Caki2 (cell line): ENCODE measurements at places on chromosomes 2 and 18.

DNA sequence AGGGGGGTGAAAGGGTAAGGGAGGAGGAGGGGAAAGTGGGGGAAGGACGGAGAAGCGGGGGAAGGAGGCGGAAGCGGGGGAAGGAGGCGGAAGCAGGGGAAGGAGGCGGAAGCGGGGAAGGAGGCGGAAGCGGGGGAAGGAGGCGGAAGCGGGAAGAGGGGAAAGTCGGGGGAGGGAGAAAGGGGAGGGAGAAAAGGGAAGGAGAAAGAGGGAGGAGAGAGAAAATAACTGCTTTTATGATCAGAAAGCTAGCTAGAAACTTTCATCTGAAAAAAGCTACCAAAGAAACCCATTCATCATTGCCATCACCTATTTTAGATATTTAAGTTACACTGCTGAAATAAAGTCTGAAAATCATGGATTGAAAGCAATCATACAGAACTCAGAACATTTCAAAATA is 72.5 kb downstream of the USP34 start:
- DNase-seq, result no peak

- DNase-seq, result no peak
Measured at GRCh38 chr2:217900010-217900779, 102.6 kb downstream of the TNS1 start.

DNA sequence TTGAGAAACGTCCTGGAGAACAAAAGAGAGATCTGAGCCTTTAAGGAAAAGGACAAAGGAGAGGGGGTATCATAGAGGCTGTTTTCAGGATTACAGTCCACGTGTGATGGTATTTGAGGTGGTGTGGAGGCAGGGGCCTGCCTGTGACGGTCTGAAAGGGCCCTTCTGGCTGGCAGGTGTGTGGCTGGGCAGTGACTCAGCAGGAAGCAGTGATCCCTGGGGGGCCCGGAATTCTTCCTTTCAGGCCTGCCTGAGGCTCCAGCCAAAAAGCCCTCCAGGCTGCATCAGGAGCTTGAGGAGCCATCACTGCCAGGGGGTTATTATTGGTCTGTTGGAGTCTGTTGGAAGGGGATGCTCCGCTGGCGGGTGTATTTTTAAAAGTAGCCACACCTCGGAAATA is 97.2 kb upstream of the TMEM18 start:
- no peak for DNase-seq

GRCh38 chr2:42369532-42370229 is 8.7 kb upstream of the COX7A2L start:
- no peak for DNase-seq

- DNase-seq, result no peak
Measured at GRCh38 chr2:148526509-148527346, 117.8 kb upstream of the EPC2 start.

DNA sequence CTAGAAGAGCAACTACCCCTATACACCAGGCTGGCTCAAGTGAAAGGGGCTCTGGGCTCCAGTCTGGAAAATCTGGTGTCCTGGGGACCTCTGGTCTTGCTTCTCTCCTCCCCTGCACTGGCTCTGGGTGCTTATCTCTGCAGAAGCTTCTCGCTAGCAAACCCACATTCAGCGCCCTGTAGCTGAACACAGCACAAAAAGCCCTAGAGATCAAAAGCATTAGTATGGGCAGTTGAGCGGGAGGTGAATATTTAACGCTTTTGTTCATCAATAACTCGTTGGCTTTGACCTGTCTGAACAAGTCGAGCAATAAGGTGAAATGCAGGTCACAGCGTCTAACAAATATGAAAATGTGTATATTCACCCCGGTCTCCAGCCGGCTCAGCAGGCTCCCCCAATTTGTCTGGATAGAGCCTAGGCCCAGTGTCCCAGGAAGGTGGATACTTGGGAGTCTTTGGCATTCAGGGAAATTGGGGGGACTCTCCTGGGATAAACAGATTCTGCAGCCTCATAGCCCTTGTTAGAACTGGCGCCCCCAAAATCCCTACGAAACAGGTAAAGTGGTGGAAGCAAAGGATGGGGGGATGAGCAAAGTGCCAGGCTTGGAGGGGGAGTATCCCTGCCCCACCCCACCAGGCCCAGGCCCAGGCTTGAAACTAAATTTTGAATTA is 2.5 kb upstream of the HOXD4 start:
- DNase-seq, result no peak

- DNase-seq, result no peak
Measured at GRCh38 chr2:148484066-148484465, 160.5 kb upstream of the EPC2 start.

- peak; percentile 96 for DNase-seq
Measured at GRCh38 chr2:9843229-9844035, at the start of gene TAF1B. TAF1B (plus strand) TSS chr2:9843474; CDS start chr2:9843542, 68 bp downstream.

DNA sequence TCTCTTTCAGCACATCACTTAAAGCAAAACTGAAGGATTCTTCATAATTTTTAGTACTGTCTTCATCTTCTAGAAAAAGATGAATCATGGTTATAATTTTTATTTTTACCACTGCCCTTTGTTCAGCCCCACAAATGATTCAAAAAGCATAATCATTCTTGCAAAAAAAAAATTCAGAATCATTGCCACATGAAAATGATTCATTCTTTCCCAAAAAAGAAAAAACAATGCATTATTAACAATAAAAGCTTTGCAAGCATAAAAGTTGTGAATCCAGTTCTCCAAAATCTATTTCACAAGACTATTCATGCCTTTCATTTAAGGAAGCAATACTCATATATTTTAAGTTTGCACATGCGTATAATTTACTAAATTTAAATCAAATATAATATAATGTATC is 204.8 kb downstream of the RBM43 start:
- no peak for DNase-seq

DNA sequence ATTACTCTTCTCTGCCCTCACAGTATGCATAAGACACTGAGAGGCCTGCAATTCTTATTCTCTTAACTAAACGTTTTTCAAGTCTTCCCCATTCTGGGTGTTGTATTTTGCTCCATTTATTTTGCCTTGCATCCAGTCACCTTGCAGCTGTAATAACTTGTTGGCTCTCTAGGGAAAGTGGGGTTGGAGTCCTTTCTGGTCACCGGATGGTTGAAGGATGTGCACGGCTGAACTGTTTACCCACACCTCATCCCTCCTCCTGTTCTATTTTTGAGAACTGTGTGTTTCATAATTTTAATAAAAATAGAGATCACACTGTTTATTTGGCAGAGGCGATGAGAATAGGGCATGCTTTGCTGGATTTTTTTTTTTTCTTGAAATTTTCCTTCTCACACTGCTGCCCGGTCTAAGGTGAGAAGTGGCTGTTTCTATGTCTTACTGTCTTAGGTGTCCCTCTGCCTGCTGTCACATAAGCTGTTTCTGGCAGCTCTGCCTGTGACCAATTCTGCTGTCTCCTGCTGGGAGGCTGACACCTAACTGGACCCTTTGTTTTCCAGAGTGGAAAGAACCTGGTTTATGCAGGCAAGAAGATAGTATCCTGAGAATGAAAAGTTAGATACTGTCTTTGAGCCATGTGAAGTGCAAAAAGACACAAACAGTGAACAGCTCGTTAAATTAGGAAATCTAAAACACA is 342.6 kb downstream of the DPP10 start:
- DNase-seq, result no peak

DNA sequence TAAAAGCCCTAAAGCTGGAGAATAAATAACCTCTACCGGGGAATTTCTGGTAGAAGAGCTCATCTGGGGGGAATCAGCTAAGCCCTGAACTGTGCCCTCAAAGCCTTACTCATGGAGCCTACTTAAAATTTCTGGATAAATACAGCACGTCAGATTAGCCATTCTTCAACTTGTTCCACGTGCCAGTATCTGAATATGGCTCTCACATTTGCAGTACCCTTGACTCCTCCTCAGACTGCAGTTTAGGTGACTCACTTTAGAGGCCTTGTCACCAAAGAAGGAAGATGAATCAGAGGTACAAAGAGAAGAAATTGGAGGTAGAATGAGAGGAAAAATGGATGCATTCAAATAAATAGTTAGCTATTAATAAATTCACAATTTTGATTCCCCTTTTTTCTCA is 34.6 kb upstream of the POTEC start:
- no peak for DNase-seq

GRCh38 chr2:84527137-84528129 is 11.1 kb downstream of the DNAH6 start:
- DNase-seq, result no peak

DNA sequence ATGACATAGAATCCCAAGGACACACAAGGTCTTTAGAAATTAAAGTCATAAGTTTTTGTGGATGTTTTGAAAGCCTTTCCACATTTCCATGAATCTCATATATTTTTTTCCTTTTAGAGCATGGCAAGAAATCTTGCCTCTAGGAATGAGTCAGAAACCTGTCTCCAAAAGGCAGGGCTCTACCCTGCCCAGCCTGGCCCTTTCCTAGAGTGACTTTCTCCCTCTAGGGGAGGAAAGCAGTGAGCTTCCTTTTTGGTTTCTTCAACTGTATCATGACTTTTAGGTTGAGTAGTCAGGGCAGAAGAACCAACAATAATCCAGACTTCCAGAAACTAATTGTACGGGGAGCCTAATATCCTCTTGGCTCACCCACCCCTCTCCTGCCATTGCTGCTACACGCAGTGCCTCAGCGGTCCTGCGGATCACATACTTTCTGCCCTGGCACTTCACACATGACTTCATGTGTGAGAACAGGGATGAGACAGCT is 300.3 kb downstream of the AGPS start:
- DNase-seq, result peak; percentile 82

DNA sequence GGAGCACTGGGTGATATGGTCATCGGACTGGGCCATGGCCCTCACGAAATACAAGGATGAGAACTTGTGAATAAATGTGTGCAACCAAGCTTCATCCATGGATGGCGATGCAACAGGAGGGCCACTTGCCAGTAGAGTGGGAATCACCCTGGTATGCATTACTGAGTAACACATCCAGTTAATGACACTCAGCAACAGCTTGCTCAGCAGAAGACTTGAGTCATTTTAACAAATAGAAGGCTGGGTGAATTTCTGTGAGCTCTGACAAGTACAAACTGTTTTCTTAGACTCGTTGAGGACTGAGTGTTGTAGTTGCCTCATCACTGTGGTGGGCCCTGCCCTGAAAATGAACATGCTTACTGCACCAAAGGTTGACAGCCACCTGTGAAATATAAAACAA is 221.6 kb downstream of the NCKAP5 start:
- peak; percentile 49 for DNase-seq

DNA sequence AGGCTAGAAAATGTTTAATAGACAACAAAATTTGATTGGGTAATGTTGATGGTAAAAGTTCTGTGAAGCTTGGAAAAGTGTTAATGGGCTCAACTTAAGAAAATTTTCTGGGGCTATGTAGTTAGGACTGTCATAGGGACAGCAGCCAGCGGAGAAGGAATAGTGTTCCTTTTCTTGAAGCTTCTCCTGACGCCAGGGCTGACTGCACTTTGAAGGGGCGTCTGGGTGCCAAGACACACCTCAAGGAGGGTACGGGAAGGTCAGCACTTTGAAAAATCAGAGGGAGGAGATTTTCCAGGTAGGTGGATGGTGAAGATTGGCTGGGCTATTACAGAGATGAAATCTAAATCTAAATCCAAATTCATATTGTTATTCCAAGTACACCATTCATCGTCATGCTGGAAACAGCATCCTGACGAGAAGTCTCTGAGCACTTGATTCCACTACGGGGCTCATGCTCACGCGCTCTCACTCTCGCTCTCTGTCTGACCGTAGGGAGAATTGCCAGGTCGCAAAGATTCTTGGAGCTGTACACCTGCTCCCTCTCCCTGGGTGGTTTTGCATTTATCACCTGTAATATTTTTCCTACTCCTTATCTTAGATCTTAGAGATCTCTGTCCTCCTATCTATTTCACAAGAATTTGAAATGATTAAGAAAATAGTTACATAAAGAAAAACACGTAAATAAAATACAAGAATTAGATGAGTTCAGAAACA is 91.0 kb downstream of the ITGB1BP1 start:
- no peak for DNase-seq

DNA sequence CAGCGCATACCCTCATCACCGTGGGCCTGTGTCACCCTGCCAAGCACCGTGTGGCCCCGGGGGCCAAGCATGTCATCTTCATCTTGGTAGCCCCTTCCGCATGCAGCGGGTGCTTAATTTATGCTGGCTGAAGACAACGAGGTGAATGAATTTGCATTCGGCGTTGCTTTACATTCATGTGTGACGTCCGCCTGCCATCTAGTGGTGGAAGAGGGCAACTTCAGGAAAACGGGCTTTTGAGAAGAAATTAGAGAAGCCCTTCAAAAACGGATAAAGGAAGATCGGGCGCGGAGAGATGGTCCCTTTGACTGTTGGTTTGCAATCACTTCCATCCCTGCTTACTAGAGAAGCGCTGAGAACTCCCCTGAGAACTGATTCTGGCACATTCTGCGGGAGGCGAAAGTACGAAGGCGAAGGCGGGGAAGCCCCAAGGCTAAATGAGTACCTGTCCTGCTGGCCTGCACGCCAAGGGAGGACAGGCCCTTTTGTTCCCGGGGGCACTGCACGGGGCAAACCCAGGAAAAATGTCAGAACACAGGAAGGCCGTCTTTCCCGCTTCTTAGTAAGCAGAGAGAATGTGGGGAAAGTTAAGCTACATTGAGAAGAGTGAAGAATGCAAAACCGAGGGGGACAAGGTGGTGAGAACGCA is 145.9 kb downstream of the ZNF516 start:
- peak; percentile 21 for DNase-seq

DNA sequence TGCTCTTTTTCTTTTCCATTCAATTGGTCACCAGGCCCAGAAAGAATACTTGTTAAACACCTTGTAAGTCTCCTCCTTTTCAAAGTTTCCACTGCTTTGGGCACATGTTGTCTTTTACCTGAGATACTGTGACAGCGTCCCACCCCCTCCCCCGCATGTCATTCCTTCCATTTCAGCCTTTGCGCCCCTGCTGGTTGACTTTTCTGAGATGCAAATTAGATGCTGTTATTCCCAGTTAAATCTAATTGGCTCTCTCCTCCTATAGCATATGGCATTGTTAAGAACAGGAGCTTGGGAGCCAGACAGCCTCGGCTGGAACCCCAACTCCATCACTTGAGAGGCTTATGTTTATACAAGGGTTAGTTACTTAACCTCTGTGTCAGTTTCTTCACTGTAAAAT is 80.3 kb upstream of the GAREM1 start:
- no peak for DNase-seq

- no peak for DNase-seq
Measured at GRCh38 chr2:61416871-61417645, 53.8 kb downstream of the USP34 start.

DNA sequence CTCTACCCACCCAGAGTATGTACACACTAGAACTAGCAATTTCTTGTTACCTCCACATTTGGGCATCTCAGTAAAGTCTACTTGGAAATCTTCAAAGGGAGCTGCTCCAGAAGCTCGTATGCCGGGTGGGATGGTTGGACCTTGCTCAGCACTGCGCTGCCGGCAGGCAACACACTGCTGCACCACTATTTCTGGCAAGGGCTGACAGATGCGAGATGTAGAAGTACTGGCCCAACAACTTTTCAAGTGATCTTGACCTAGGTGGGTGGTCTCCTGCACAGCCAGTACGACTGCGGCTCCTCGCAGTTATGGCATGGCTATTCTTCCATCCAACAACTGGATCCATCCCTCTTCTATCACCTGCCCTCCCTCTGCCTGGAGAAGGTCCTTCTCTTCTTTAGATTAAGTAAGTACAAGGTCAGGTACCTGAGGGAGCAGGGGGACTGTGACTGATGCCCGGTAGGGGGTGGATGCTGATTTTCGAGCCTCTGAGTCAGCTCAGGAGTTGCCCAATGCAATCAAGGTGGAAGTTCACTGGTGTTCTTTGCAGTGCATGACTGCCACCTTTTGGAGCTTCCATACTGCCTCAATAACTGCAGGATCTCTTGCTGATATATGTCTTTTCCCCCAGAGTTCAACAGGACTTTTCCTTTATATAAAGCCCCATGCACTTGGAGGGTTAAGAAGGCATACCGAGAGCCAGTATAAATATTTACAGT is 100.4 kb upstream of the SLC1A4 start:
- no peak for DNase-seq

GRCh38 chr2:203592470-203592869 is 57.4 kb upstream of the RAPH1 start:
- no peak for DNase-seq
